ENCODE measurements at places on chromosomes 11 and 22. TPM values are rescaled to one million over a fixed set of nuclear protein-coding genes. Genes with fewer than 3 reads are reported as not detected.
A peak's percentile ranks its signal among the peaks of the same experiment; 100 is the strongest.

DNA sequence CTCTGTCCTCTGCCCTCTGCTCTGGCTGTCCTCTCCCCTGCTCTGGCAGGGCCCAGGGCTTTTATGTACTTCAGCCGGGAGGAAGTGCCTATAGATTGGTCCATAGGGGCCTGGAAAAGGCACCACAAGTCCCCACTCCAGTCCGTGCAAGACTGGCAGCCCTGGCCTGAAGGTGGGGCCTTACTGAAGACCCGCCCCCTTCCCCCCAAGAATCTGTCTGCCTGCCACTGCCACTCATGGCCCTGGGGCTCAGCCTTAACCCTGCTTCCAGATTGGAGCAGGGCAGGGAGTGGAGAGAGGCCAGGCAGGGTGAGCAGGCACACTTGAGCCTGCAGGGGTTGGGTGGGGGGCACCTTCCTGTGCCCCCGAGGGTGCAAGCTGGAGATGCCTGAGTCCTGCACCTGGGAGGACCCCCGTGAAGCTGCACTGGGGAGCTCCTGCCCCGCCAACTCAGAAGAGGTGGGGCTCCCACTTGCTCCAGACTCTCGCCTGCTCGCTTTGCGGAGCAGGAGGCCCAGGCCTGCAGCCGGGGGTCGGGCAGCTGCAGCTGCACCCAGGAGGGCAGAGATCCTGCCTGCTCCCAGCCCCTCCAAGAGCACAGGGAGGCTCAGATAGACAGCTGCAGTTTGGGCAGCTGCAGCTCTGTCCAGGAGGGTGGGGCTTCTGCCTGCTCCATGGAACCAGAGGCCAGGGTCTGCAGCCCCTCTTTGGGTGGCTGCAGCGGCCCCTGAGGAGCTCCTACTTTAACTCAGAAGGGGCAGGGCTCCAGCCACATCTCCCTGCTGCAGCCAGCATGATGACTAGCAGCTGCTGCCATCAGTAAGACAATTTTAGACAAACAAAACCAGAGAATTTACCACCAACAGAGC, 51.0 kb upstream of the SC5D start:
- H3K4me1 ChIP-seq: peaks cover 10% of the 10 kb centered on the region
- no peaks in the 10 kb centered on the region for H3K36me3 ChIP-seq
- no peaks in the 10 kb centered on the region for H3K27me3 ChIP-seq

GRCh38 chr11:22674470-22675439, 8.3 kb downstream of the GAS2 start:
- H3K27me3 ChIP-seq: no peaks in the 10 kb centered on the region
- H3K4me1 ChIP-seq: no peaks in the 10 kb centered on the region
- no peak for DNase-seq
- no peaks in the 10 kb centered on the region for H3K36me3 ChIP-seq
- H3K27ac ChIP-seq: no peak overlapping the region

- peak within 1 kb of the TSS; percentile 100 for H3K27ac ChIP-seq
- DNase-seq: peak; percentile 87
- no peaks in the 10 kb centered on the region for H3K36me3 ChIP-seq
- H3K4me3 ChIP-seq: peak within 1 kb of the TSS; percentile 56
- no peaks in the 10 kb centered on the region for H3K27me3 ChIP-seq
These were observed at the start of gene CHKA for GRCh38 chr11:68121067-68121899. Gene CHKA, minus strand, starts transcription at chr11:68121388. Its CDS starts 211 bp downstream, at chr11:68121177.

DNA sequence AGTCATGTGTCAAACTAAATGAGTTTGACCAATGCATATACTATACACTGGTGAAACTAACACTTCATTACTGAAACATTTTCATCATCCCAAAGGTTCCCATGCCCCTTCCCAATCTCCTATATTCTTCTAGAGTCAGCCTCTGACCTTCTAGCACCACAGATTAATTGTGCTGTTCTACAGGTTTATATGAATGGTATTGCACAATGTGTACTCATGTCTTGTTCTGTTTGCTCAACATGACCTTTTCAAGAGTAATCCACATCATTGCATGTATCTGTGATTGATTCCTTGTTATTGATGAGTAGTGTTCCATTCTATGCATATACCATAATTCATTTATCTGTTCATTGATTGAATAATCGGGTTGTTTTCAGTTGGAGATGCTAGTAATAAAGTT, 7.5 kb upstream of the OR8G1 start:
- DNase-seq: no peak
- no peaks in the 10 kb centered on the region for H3K4me1 ChIP-seq
- no peaks in the 10 kb centered on the region for H3K36me3 ChIP-seq
- no peak overlapping the region for H3K27ac ChIP-seq
- H3K27me3 ChIP-seq: no peaks in the 10 kb centered on the region

- H3K4me1 ChIP-seq: no peaks in the 10 kb centered on the region
- H3K27ac ChIP-seq: no peak overlapping the region
- no peaks in the 10 kb centered on the region for H3K36me3 ChIP-seq
- no peaks in the 10 kb centered on the region for H3K27me3 ChIP-seq
These were observed 371.2 kb downstream of the DYNC2H1 start for GRCh38 chr11:103480421-103480820.

DNA sequence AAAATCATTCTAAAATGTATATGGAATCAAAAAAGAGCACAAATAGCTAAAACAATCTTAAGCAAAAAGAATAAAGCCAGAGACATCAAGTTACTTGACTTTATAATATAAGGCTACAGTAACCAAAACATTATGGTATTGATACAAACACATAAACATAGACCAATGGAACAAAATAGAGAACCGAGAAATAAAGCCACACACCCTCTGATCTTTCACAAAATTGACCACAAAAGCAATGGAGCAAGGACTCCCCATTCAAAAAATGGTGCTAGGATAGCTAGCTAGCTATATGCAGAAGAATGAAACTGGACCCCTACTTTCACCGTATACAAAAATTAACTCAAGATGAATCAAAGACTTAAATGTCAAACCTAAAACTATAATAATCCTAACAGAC, 43.2 kb downstream of the GLYATL2 start:
- no peaks in the 10 kb centered on the region for H3K36me3 ChIP-seq
- H3K27me3 ChIP-seq: no peaks in the 10 kb centered on the region
- H3K4me3 ChIP-seq: no peak overlapping the region

The MYEOV gene
- total RNA-seq: 5.9 TPM

The UBE2L3 gene
- 32.8 TPM for total RNA-seq

The PARVG gene
- total RNA-seq: 18.8 TPM

DNA sequence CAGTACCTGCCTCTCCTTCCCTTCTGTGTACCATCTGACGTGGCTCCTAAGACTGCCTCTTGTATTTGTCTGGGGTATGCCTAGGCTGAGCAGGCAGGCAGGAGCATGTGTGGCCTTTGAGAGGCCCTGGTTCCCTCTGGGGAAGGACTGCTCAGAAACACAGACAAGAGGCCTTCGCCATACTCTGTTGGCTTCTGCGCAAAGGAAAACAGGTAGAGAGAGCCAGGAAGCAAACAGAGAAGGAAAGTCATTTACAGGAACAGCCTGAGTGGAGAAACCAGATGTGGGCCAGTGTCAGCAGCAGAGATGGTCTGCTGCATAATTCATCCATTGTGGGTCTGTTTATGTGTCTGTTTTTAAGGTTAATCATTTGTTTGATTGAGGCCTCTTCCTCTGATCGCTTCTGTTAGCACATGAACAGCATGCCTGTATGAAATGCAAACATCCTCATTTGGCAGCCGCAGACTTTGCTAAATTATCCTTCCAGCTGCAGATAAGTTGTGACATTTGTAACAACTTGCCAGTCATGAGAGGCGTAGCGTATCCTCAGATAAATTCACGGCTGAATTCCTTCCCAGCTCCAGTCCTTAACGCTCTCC, 119.4 kb downstream of the GALNT18 start:
- H3K4me1 ChIP-seq: no peaks in the 10 kb centered on the region
- H3K4me3 ChIP-seq: no peak overlapping the region
- no peak for DNase-seq
- no peak overlapping the region for H3K27ac ChIP-seq

DNA sequence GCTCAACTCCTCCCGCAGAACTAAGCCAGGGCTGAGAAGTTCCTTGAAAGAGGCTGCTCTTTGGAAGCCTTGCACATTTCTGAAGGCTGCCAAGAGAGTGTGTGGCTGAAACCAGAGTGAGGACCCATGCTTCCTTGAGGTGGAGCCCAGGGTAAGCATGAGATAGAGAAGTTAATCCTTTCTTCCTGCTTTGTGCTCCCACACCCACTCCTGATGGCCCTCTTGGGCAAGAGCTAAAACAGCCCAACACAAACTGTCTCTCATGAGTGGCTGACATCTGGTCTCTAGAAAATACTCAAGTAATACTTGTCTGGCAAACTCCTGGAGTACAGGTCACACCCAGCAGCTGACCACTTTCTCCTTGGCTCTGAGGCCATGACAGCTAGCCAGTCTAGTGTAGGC, 523.7 kb downstream of the INSC start:
- H3K4me1 ChIP-seq: no peaks in the 10 kb centered on the region
- H3K36me3 ChIP-seq: no peaks in the 10 kb centered on the region

The SLC2A11 gene
- 11.0 TPM for total RNA-seq

The APOA4 gene
- not detected for total RNA-seq

The GNG3 gene
- 2.6 TPM for total RNA-seq

The SNX32 gene
- 0.78 TPM for total RNA-seq

GRCh38 chr22:24894220-24894975, 52.1 kb downstream of the LHFPL7 start:
- H3K27me3 ChIP-seq: no peaks in the 10 kb centered on the region
- peaks cover 17% of the 10 kb centered on the region for H3K36me3 ChIP-seq
- no peak overlapping the region for H3K4me3 ChIP-seq

GRCh38 chr22:40406063-40406890, 35.9 kb downstream of the SGSM3 start:
- DNase-seq: no peak
- no peak overlapping the region for H3K4me3 ChIP-seq
- H3K4me1 ChIP-seq: no peaks in the 10 kb centered on the region
- H3K27me3 ChIP-seq: no peaks in the 10 kb centered on the region

DNA sequence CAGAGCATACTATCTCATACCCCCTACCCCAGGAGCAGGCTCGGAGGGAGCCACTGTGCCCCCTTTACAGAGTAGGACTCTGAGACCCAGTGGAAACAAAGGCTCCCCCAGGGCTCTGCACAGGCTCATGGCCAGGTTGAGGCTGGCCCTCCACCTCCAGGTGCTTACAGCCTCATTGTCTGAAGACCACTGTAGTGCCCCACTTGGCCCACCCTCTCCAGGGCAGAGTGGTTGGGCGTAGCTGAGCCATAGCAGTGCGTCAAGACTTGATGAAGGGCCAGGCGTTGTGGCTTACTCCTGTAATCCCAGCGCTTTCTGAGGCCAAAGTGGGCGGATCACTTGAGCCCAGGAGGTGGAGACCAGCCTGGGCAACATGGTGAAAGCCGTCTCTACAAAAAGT, 1.7 kb downstream of the ANKRD13D start:
- no peak for DNase-seq
- H3K27me3 ChIP-seq: no peaks in the 10 kb centered on the region
- peaks cover 64% of the 10 kb centered on the region for H3K36me3 ChIP-seq
- no peaks in the 10 kb centered on the region for H3K4me1 ChIP-seq

DNA sequence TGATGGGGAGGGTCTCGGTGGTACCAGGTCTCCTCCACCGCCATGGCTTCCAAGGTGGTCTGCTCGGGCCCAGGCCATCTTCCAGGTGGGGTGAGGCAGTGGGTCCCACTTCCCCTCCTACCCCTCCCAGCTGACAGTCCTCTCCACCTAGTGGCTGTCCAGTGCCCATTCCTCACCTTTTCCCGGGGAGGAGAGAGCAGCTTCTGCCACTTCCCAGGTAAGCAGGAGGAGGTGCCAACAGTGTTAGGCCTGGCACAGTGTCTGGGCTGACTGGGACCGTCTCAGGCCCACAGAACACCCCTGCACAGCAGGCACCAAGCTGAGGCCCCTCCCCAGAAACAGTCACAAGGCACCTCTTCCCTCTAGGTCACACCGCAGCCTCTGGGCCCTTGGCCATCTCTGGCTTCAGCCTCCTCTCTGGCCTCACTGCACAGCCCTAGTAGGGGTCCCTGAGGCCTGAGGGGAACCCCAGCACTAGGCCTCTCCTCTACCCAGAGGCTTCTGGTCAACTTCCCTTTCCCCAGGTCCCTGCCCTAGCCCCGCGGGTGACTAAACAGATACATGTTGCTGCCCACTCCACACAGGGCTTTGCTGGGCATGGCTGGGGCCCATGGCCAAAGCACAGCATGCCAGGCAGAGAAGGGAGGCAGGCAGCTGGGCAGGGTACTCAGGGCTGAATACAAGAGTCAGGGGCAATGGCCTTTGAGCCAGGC, 2.3 kb upstream of the ANKRD13D start:
- H3K4me3 ChIP-seq: no peak overlapping the region
- H3K4me1 ChIP-seq: peaks cover 35% of the 10 kb centered on the region
- DNase-seq: no peak
- peak overlapping the region; percentile 84 for H3K27ac ChIP-seq
- no peaks in the 10 kb centered on the region for H3K27me3 ChIP-seq
- peaks cover 45% of the 10 kb centered on the region for H3K36me3 ChIP-seq

DNA sequence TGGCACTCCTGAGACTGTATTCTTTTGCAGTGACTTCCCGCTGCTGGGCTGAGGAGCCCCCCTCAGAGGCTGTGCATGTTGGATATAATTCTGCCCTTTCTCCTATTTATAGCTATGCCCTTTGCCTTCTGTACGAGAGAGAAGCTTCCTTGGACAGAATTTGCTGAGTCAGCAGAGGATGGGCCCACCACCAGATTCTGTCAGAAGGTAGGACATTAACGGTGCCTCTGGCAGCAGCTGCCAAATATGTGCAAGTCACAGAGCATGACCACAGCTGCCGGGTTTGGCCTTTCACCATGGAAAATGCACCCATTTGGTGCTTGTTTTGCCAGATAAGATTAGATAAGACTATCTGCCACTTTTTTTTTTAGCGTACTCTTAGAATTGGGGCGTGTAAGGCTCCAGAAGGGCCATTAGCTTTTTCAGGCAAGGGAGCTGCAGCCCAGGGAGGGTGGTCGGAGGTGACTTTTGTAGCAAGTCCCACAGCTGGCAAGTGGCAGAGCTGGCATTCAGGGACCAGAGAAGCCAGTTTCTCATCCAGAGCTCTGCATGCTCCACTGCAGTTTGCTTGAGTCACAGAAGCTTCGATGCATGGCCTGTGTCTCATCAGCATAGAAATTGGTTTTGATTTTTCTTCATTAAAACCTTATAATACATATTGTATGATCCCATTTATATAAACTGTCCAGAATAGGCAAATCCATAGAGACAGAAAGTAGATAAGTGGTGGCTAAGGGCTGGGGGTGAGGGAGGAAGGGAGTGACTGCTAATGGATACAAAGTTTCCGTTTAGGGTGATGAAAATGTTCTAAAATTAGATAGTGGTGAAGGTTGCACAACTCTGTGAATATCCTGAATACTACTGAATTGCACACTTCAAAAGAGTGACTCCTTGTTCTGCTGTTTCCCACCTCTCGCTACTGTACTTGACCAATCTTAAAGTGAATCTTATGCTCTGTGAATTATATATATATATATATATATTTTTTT, 15.8 kb downstream of the UPB1 start:
- no peaks in the 10 kb centered on the region for H3K36me3 ChIP-seq
- no peak overlapping the region for H3K4me3 ChIP-seq
- no peaks in the 10 kb centered on the region for H3K27me3 ChIP-seq

GRCh38 chr11:32838505-32839274, 9.0 kb downstream of the PRRG4 start:
- no peak overlapping the region for H3K4me3 ChIP-seq
- H3K27ac ChIP-seq: no peak overlapping the region
- H3K36me3 ChIP-seq: no peaks in the 10 kb centered on the region
- no peak for DNase-seq

- no peaks in the 10 kb centered on the region for H3K4me1 ChIP-seq
- no peaks in the 10 kb centered on the region for H3K27me3 ChIP-seq
- H3K36me3 ChIP-seq: no peaks in the 10 kb centered on the region
- no peak overlapping the region for H3K4me3 ChIP-seq
These were observed 11.9 kb downstream of the SHANK3 start for GRCh38 chr22:50684501-50684900.

The SPA17 gene
- 4.8 TPM for total RNA-seq
